ENCODE measurements at places on chromosomes 7 and 10.

DNA sequence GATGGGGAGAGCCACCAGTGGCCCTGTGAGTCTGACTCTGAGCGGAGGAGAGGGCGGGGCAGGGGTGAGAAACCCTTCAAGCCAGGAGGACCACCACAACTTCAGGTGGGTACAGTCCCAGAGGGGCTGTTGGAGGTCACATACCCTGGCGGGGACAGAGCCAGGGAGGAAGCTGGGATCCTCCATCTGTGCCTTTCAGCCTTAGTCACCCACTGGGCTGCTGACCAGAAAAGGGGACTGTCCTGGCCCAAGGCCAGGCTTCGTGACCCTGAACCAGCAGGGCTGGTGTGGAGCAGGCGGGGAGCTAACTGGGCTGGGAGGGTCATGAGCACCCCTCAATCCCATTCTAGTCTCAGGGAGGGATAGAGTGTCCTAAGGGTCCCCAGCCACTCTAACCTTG, 1.5 kb upstream of the CALHM3 start:
- DNase-seq = no peak

- no peak for DNase-seq
Measured at GRCh38 chr7:127884066-127884559, 147.1 kb downstream of the LRRC4 start.

DNA sequence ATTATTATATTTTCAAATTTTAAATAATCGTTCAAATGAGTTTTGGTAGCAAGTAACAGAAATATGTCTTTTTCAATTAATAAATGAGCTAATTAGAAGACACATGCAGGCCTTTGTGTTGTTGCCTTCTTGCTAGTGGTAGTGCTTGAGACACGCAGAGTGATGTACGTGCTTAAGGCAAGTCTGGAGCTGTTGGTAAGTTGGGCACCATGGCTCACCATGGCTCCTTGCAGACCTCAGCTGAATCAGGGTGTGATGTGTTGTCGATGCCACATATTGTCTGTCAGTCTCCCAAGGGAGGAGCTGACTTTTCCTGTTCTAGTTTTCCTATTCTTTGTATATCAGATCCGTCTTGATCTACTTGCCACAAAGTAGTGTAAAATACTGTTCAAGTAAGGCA, 8.3 kb downstream of the CDK14 start:
- DNase-seq = no peak

DNA sequence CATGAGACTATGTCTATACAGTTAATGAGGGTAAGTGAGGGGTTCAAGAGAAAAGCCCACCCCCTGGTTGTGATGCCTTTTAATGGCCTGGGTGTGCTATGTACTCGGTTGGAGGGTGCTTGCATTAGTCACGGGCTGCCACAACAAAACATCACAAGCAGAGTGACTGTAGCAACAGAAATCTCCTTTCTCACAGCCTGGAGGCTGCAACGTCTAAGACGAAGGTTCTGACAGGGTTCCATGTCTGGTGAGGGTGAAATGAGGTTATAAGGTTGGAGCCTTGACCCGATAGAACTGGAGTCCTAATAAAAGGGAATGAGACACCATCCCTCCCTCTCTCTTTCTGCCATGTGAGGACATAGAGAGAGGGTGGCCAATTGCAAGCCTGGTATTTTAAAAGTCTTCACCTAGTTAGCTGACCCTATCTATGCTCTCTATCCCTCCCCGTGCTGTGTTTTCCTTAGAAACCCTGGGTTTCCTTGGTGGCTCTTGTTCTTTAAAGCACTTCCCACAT, 126.0 kb upstream of the GDF10 start:
- no peak for DNase-seq

DNA sequence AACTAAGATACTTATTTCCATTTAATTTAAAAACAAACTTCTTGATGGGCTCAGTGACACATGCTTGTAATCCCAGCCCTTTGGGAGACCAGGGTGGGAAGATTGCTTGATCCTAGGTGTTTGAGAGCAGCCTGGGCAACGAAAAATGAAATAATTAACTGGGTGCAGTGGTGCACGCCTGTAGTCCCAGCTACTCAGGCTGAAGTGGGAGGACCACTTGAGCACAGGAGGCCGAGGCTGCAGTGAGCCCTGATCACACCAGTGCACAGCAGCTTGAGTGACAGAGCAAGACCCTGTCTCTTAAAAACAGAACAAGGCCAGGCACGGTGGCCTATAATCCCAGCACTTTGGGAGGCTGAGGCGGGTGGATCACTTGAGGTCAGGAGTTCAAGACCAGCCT, 37.4 kb downstream of the AVL9 start:
- DNase-seq = peak; percentile 17

GRCh38 chr7:2680792-2681490, 7.1 kb upstream of the AMZ1 start:
- DNase-seq = peak; percentile 45

DNA sequence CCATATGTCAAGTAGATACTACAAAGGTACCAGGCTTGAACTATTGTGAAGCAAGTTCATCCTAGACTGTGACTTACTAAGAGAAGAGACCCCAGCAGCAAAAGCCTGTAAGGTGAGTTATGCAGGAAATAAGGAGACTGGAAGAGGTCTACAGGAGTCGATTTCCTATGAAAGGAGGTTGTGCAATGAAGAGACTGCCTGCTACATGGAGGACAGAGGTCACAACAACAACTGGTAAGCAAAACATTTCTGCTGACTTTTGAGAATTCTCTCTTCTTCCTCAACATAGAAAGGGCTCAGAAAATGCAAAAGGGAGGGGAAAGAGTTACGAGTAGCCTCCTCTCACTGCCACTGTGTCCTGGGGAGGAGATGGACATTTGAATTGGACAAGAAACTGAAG, 42.4 kb downstream of the PDK4 start:
- no peak for DNase-seq

GRCh38 chr10:83108565-83109333, 1030.6 kb upstream of the GHITM start:
- no peak for DNase-seq

DNA sequence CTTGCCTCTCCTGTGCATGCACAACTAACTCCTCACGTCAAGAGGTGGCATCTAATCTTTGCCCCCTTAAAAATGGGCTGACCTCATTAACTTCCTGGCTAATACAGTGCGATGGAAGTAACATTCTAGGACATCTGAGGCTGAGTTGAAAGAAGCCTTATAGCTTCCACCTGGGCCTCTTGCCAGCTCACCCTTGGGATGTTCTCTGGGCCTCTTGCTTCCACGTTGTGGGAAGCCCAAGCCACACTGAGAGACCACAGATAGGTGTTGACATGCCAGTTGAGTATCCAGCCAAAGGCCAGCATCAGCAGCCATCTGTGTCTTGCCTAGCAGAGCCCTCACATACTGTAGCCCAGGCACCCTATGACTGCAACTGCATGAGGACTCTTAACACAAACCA, 60.8 kb upstream of the GDF10 start:
- no peak for DNase-seq

GRCh38 chr7:155787171-155787851, 25.0 kb downstream of the SHH start:
- DNase-seq = no peak

GRCh38 chr7:80942261-80943041, 23.6 kb upstream of the SEMA3C start:
- DNase-seq = peak; percentile 99

DNA sequence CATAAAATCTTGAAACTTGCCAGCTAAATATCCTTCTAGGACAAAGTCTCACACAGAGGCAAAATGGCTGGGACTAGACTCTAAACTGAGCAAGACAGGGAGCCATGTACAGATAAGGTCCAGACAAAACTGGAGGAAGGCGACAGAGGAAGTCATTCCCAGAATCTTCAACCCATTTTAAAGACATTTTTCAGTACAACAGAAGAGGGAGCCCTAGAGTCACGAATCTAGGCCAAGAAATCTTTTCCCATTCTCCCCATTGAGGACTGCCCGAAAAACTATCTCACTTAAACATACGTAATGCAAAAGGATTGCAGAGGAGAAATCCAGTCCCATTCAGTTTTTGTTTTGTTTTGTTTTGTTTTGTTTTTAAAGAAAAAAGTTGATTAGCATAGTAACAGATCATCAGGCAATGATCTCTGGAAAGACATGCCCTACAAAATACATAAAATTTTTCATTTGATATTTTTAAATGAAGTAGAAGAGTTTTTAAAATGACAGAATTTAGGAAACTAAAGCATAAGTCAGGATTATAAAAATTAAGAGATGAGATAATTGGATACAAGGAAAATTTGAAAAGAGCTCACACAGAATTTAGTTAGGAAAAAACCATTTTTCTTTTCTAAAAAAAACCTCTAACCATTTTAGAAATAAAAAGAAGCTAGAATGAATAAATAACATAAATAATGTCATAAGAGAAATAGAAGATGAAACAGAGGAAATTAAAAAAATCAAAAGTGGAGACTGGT, 16.9 kb upstream of the PRF1 start:
- no peak for DNase-seq

DNA sequence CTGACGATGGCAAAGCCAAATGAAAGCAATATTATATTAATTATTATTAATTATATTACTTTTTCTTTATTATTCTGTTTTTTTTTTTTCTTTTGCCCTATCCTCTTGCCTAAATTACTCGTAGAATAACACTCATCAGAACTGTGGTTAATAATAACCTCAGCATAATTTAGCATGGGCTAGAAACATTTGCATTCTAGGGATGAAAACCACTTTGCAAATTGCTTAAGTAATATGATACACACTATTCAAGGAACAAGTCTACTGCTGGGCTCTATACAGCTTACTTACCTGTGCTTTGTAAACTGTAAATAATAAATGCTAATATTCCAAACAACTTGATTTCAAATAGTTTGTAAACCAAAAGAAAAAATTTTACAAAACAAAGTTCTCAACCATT, 375.8 kb downstream of the HGF start:
- DNase-seq = no peak

DNA sequence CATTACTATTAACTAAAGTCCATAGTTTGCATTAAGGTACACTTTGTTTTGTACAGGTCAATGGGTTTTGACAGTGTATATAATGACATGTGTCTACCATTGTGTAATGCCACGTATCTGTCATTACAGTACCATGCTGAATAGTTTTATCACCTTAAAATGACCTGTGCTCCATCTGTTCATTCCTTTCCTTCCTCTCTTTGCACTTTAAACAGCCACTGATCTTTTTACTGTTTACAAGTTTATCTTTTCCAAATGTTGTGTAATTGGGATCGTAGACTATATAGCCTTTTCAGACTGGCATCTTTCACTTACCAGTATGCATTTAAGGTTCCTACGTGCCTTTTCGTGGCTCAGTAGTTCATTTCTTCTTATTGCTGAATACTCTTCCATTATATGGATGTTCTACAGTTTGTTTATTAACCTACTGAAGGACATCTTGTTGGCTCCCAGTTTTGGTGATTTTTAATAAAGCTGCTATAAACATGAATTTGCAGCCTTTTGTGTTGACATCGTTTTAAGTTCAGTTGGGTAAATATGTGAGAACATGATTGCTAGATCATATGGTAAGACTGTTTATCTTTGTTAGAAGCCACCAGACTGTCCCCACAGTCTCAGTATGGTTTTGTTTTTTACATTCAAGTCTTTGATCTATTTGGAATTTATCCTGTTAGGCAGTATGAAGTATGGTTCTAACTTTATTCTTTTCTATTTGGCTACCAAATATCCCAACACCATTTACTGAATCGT, 24.7 kb downstream of the STAM start:
- DNase-seq = no peak

- no peak for DNase-seq
Measured at GRCh38 chr7:50412973-50413372, 37.2 kb downstream of the FIGNL1 start.

DNA sequence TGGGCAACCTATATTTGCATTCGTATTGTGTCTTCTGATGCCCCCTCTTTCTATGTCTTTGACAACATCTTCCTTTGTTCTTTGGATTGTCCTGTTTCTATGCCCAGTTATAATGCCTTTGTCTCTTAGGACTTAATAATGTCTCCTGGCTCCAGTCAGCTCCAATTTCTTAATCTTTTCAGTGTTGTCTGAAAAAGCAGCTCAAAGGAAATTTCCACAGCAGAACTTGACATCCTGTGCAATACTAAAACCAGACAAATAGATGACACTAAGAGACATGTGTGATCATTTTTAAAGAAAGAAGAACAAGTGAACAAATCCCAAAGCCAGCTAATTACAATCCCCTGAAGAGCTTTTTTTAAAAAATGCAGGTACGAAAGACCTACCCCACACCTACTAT, 47.7 kb upstream of the RNF148 start:
- no peak for DNase-seq

- no peak for DNase-seq
Measured at GRCh38 chr7:24769014-24769830, 12.0 kb upstream of the GSDME start.

DNA sequence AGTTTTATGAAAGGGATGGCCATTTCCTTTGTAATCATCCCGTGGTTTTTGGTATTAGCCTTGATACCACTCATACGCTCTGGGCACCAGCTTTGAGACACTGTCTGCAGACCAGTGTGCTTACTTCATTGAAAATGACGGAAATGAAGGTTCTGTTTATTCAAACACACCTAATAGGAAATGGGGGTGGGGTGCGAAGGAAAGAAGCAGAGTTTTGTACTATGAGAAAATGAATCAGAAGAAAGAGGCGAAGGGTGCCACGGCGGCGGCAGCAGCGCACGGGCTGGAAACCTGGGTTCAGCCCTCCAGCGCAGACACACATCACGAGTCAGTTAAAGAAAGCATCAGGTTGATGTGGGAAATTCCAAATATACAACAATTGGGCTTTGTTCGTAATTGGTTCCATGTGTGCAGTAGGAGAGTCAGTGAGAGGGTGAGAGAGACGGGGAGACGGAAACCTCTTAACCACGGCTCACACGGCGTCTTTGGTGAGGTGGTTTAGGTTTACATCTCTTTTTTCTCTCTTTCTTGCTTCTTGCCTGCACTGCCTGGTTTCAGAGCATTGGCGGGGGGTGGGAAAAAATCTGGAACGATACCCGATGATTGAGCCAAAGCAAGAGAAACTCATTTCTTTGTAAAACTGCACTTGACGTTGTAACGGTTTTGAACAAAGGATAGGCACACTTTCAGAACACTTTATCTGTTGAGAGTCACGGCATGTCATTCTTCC, 321.2 kb downstream of the FRMD4A start:
- DNase-seq = no peak

- peak; percentile 49 for DNase-seq
Measured at GRCh38 chr7:92698237-92698841, 108.1 kb upstream of the FAM133B start.

DNA sequence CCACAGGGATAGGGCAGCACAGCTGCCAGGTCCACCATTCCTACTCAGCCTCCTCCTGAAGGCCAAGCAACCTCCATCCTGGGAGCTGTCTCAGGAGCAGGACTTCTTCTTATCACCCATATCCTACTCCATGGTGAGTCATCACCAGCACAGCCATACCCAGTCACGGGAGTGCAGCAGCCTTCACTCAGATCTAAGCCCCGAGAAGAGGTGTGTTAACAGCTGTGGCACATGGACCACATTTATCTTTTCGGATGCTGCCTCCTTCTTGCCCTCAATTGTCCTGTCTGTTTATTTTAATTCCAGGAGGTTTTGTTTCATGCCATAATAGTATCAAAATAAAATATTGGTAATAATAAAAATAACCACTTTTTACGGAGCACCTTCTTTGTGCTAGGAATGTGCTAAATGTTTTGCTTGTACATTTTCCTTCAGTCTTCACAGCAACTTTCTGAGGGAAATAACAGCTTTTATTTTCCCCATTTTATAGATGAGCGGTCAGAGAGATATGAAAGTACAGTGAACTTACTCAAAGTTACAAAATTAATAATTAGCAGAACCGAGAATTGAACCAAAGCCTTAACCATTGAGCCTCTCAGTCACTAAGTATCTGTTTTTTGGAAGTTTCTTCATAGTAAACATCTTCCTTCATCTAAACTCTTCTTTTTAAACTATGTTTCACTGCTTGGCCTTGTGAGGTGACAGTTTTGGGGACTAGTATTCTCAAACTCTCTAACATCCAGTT, 2.5 kb upstream of the KEL start:
- no peak for DNase-seq

GRCh38 chr10:5283305-5284158, 81.2 kb upstream of the UCN3 start:
- peak; percentile 91 for DNase-seq
